ENCODE measurements at places on chromosomes 12 and 14. TPM values are rescaled to one million over a fixed set of nuclear protein-coding genes. Genes with fewer than 3 reads are reported as not detected.

DNA sequence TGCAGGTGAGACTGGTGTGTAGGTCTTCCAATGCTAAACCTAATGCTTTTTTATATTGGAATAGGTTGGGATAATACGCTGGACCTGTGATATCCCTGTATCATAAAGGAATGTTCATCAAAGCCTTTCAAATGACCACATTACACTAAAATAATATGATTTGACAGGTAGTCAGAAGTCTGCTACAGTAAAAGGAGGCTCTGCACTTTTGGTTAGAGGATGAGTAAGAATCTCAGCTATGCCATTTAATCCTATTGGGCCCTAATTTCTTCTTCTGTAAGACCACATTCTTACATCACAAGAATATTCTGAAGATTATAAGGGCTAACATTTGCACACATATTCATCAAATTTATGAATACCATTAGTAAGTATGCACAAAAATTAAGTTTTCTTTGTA lies 250.5 kb upstream of the FLRT2 start:
- DNase-seq = no peak

- DNase-seq = peak; percentile 90
Observed at GRCh38 chr12:53352331-53353256, 16.4 kb upstream of the SP7 start.

KLRF1 gene
- 0.20 TPM for total RNA-seq

- DNase-seq = no peak
Observed at GRCh38 chr12:131075194-131075593, 121.5 kb downstream of the ADGRD1 start.

PDE6H gene
- total RNA-seq = not detected

DNA sequence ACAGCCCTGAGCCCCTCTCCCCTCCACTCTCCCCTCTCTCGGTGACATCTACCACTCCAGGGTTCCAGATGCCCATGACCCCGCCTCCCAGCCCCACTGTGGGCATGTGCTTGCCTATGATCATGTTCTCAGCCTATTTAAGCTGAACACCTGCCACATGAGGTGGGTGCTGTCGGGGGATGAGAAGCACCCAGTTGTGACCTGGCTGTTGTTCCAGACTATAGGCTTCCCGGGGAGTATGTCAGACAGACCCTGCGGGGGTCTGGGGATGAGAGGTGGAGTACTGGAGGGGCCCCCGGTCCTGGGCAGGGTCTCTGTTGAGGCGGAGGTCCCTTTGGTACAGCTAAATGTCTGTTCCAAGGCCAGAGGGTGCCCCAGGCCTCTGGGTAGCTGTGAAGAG lies 6.0 kb downstream of the VSX2 start:
- DNase-seq = no peak

DNA sequence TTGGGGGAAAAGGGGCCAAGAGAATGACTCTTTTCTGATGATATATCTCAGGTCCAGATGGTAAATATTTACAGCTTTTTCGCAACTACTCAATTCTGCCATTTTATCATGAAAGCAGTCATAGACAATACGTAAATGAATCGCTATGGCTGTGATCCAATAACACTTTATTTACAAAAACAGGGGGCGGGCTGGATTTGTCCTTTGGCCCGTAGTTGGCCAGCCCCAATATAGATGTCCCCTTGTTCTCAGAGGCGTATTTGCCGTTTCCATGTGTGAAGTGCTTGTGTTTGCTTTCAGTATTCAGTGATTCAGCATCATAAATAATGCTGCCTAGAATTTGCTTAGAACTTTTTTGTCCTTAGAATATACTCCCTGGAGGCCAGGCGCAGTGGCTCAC lies 77.2 kb downstream of the CCDC92 start:
- DNase-seq = no peak

DNA sequence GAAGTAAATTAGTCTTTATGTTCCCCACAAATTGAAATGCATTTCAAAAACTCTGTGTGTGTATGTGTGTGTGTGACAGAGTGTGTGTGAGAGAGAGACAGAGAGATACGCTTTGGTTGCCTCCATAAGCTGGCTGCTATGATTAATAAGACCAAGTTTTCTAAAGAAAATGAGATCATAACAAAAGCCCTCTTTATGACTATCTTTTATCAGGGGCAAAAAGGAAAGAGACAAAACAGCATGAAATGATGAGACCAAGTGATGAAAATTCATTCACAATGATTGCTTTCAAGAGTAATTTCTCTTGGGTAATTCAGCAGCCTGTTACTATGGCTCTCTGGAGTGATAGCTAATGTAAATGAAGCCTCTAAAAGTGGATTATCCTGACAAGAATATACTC lies 277.6 kb upstream of the PLEKHG7 start:
- DNase-seq = no peak

GRCh38 chr12:15728118-15728598 lies 61.0 kb downstream of the EPS8 start:
- DNase-seq = no peak

SLC6A12 gene
- not detected for total RNA-seq

DNA sequence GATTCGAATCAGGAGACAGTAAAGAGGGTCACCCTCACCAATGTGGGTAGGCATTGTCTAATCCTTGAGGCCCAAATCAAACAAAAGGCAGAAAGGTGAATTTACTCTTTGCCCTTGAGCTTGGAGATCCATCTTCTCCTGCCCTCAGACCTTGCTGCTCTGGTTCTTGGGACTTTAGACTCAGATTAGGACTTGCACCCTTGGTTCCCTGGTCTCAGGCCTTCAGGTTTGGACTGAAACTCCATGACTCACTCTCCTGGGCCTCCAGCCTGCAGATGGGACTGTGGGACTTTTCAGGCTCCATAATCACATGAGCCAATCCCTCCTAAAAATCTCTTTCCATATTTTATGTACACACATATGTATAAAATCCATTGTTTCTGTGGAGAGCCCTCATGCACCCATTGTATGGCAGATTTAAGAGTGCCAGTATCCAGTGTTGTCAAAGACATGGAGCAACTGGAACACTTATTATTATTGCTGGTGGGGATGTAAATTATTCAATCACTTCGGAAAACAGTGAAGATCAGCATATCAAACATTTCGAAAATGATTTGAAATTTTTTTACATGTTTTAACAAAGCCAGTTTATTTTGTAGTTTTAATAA lies 48.7 kb downstream of the EID3 start:
- DNase-seq = no peak

DNA sequence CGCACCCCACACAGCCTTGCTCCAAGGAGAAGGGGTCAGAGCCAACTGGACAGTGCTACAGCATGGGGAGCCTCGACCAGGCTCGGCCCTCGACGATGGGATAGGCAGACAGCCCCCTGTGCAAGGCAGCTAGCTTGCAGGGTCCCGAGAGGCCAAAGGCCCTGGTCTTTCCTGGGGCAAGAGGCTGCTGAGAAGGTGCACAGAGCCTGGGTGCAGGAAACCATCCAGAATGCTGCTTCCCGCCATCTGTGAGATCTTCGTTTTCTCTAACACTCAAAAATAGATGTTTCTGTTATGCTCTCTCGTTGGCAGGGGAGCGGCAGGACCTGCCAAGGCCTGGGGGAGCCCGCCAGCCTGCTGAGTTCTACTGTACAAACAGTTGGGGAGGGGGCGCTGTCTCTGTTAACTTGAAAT lies 168.0 kb upstream of the RTL1 start:
- no peak for DNase-seq

ENDOU gene
- total RNA-seq = not detected

DNA sequence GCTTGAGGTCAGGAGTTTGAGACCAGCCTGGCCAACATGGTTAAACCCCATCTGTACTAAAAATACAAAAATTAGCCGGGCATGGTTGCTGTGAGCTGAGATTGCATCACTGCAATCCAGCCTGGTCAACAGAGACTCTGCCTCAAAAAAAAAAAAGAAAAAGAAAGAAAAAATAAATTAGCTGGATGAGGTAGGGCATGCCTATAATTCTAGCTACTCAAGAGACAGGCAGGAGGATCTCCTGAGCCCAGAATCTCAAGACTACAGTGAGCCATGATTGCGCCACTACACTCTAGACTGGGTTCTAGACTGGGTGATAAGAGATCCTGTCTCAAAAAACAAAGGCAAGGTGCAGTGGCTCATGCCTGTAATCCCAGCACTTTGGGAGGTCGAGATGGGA lies 16.9 kb downstream of the PPP4R3A start:
- no peak for DNase-seq

All from activated CD4-positive, alpha-beta T cell treated with anti-CD3 and anti-CD28 coated beads, Interleukin-2, amount 10 ng/mL, durations not matched to agents 7 days and 5 days (primary cell).